ENCODE measurements at places on chromosomes 2 and 18.

GRCh38 chr2:205197468-205198139 lies 484.7 kb upstream of the NRP2 start:
- no peak for DNase-seq

DNA sequence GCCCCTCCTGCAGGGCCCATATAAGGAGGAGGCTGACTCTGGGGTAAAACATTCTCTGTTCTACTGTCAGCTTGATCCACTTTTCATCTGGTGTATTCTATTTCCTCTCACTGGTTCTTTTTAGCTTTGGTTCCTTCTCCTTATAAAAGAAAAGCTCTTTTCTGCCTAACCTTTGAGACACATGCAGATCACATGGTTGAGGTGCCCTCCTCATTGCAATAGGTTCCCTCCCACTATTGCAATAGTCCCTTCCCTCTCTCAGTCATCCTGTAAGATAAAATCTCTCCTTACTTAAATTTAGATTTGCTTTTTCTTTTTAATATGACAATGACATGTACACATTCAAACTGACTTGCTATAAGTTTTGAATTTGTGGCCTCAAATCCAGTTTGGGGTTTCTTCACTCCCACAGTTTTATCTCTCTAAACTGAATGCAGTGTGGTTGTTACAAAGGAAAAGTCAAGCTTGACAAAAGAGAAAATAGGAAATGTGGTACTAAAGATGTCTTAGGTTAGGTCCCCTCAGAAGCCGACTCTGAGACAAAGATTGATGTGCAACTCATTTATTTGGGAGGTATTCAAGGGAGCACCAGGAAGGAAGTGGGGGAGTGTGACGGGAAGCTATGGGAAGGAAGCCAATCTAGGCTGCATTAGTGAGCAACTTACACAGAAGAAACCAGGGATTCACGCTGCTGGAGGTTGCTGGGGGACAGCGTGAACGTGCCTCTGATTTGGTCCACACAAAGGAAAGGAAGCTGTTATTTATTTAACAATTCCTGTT lies 127.6 kb upstream of the LINC00305 start:
- DNase-seq = no peak

DNA sequence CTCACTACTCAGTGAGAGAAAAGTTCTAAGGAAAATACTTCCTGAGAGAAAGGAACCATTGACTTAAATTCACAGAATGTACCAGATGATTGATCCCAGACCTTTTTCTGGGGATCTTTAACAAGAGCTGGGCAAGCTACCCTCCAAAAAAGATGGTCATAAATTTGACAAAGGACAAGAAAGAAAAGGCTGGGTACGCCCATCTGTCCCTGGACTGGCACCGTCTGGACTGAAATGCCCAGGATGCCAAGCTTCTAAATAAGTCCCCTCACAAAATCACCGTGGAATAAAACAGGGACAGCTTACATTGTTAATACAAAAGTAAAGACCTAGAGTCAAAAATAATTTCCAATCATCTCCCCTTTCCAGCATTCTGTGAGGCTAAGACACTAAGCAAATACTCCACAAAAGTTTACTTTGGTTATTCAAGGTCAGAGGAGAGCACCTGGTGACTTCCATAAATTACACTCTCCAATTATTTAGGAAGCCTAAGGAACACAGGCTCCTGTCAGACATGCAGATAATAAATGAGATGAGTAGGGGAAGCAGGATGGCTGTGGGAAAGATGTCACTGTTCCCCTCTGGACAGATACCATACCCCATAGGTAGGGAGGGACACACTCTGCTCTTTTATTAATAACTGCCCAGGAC lies 69.9 kb downstream of the UXS1 start:
- DNase-seq = peak; percentile 11

DNA sequence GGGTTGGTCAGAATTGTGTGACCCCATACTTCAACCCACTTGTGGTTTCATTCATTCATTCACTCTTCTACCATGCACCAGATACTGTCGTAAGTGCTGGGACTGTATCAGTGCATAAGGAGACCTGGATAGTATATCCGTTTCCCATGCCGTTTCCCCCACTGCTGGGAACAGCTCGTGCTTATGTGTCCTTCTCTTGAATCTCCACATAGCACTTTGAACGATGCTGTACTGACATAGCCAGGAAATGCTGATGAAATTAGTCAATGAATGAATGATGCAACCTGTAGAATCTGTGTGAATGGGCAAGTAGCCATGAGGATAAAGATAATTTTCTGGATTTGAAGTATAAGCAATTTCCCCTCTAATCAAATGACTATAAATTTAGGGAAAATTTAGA lies 276.1 kb downstream of the BCL2 start:
- no peak for DNase-seq

GRCh38 chr2:229376866-229377265 lies 105.8 kb upstream of the PID1 start:
- no peak for DNase-seq

DNA sequence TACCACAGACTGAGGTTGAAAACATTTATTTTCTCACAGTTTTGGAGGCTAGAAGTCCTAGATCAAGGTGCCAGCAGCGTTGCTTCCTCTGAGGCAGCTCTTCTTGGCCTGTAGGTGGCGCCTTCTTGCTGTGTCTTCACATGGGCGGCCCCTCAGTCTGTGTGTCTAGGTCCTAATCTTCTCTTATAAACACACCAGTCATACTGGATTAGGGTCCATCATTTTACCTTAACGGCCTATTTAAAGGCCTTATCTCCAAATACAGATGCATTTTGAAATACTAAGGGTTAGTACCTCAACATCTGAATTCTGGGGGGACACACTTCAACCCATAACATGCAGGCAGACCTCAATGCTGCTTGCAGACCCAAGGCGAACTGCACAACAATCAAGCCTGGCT lies 4.4 kb upstream of the RMC1 start:
- no peak for DNase-seq
